ENCODE measurements at places on chromosomes 1 and 21.

- DNase-seq = no peak
Measured at GRCh38 chr1:16047791-16048475, 4.4 kb downstream of the CLCNKB start.

DNA sequence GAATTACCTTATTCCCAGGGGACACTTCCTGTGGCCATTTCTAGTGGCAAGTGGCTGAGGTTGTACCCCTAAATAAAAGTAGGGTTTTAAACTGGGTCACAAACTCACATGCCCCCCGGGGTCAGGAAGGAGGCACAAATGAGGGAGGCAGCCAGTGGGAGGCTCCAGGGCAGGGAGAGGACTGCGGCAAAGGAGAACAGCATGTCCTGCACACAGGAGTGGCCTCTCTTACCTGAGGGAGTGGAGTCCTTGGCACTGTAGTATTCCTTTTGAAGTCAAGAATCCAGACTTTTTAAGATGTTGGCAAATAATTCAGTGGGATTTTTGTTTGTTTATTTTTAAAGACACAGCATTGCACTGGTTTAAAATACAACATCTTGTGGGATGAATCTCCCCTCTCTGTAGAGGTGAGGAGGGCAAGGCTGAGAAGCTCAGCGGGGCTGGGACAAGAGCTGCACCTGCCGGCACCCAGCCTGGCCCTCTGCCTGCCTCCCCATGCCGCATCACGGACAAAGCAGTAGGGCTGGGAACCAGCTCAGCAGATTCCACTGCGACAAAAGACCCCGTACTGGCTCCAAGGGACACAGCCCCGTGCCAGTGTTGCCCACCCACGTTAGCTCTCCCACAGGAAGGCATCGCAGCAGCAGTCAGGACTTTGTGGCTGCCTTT, 22.2 kb downstream of the SPSB1 start:
- no peak for DNase-seq

DNA sequence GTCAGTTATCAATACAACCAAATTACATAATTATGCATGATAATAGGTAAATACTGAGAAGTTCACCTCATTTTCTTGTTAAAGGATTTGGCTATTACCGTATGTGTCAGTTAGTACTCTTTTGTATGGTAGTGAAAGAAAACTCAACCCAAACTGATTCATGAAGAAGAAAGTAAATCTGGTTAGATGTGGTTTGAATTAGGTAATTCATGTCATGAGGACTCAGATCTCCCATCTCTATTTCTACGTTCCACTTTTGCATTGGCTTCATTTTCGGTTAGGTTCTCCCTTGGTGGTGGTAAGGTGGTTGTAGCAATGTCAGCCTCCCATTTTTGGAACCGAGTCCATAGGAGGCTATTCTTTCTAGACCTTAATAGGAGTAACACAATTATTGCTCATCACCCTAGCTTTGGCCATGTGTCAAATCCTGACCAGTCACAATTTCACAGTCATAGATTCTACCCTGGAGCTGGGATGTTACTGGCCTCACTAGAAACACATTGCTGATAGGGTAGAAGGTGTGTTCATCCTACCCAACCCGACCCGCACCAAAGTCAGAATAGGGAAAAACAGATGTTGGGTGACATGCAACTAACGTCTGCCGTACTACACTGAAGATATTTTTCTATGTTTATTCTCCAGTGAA, 97.6 kb downstream of the OSBPL9 start:
- DNase-seq = no peak

- no peak for DNase-seq
Measured at GRCh38 chr1:210828996-210829596, 304.9 kb downstream of the KCNH1 start.

DNA sequence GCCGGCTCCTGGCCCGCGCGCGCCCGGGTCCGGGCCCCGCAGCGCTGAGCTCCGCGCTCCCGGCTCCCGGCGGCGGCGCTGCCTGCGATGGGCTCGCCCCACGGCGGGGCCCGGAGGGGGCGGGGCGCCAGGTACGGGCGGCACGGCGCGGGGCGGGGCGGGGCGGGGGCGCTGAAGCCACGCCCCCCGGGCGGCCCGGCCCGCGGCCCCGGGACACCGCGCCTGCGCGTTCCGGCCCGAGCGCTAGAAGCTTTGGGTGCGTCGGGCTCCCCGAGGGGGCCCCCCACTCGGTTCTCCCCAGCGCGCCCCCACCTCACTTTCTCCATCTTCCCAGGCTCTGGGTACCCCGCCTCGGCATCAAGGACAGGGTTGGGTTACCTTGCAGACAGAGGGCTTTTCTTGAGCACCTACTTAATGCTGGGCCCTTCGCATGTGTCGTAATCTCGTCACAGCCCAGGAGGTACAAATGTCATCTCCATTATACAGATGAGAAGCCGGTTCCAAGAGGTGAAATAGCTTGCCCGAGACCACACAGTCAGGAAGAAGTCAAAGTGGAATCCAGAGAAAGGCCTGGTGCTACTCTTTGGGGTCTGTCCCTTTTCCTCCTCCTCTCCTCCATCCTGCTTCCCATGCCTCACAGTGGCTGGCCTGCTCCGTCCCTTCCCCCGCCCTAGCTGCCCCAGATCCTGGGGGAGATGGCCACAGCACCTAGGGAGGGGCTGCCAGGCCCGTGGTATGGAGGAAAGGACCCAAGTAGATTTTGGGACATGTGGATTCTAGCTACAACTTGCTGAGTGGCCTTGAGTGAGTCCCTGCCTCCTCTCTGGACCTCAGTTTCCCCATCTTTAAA, 46.5 kb downstream of the RAP1GAP start:
- peak; percentile 21 for DNase-seq

GRCh38 chr1:182677397-182678098, 6.8 kb downstream of the RGS8 start:
- no peak for DNase-seq

DNA sequence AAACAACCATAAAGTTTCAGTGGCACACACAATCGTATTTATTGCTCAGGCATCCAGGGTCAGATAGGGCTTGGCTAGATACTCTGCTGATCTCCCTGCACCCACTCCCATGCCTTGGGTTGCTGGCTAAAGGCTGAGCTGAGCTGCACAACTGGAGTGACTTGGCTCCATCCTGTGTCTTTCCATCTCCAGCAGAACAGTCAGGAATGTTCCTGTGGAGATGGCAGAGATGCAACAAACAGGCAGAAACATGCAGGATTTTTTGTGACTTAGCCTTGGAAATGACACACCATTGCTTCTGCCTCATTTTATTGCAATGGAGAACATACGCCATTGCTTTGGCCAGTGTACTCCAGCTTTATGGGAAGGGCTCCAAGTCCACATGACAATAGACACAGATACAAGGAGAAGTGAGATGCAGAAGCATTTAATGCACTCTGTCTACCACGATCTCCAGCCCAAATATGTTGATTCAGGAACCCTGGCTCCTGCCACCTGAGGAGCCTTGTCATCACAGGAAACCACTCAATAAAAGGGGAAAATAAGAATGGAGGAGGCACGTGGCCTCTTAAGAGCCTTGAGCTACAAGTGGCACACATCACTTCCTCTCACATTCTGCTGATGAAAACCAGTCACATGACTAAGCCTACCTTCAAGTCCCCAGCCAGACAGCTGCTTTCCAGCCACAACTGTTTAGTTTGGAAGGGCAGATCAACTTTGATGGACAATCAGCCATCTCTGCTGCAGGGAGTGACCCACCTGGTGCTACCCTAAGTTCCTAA, 10.1 kb upstream of the GUCA2B start:
- DNase-seq = no peak

- no peak for DNase-seq
Measured at GRCh38 chr1:64755361-64755760, 10.5 kb downstream of the RAVER2 start.

GRCh38 chr21:26832546-26832945, 12.7 kb downstream of the ADAMTS1 start:
- no peak for DNase-seq

GRCh38 chr1:201891451-201892045, 2.9 kb downstream of the SHISA4 start:
- no peak for DNase-seq

- no peak for DNase-seq
Measured at GRCh38 chr1:114691061-114691460, 4.3 kb downstream of the AMPD1 start.

DNA sequence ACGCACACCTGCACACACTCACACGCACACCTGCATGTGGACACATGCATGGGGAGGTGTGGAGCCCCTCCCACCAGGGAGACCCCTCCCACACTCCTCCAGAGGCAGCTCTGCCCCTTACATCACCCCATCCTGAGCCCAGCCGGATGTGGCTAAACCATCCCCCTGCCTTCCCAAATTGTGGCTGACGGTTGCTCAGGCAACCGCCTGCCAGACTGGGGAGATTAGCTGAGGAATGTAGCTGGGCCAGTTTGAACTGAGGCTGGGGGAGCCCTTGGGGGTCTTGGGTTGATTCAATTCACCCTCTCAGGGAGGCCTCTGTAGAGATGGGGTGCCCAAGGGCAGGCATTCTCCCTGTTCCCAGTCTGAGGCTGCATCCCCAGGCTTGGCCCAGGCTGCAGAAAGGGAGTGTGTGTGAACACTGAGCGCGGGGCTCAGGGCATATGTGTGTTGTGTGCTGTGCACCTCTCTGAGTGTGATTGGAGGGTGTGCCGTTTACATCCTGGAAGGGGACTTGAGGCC, 12.9 kb downstream of the PTPRU start:
- no peak for DNase-seq

GRCh38 chr1:232194424-232194823, 435.5 kb downstream of the SIPA1L2 start:
- no peak for DNase-seq

- no peak for DNase-seq
Measured at GRCh38 chr1:30478799-30479563, 244.4 kb downstream of the MATN1 start.

- DNase-seq = no peak
Measured at GRCh38 chr21:32198384-32198783, 80.5 kb downstream of the MIS18A start.

GRCh38 chr1:37867784-37868183, 8.4 kb upstream of the MTF1 start:
- no peak for DNase-seq

DNA sequence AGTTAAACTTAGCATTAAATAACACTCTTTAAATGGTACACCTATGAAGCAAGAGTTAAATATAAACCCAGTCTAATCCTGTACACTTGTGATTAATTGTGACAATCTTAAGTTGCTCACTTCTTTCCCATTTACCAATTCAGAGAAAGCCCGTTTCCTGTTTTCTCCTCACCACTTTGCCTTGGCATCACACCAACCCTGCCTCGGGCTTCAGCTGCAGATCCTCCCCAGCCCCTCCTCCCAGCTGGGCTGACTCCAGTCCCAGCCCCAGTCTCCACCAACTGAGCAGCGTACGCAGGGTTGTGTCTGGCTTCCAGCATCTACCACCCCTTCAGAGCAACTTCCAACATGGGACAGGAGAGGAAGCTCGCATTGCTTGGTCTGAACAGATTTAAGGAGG, 4.1 kb downstream of the PYCR2 start:
- no peak for DNase-seq

DNA sequence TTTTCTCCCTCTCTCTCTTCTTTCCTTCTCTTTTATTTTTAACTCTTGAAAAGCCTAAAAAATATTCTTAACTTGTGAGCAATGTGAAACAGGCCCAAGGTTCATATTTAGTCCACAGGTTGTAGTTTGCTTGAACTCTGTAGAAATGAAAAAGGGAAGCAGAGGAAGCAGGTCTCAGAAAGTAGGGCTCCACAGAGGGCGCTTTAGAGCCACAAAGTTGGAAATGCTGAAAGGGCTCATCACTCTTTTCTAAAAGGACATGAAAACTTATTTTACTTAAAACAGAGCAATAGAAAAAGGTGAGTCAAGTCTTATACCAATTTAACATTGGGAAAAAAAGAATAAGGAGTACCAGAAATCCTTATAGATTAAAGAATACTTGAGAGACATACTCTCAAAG, 247.0 kb downstream of the USP25 start:
- DNase-seq = no peak

- DNase-seq = no peak
Measured at GRCh38 chr1:198776602-198777029, 137.8 kb downstream of the PTPRC start.

GRCh38 chr1:3029481-3029961, 8.3 kb downstream of the ACTRT2 start:
- no peak for DNase-seq

GRCh38 chr21:36557316-36557715, 77.4 kb upstream of the CLDN14 start:
- no peak for DNase-seq

DNA sequence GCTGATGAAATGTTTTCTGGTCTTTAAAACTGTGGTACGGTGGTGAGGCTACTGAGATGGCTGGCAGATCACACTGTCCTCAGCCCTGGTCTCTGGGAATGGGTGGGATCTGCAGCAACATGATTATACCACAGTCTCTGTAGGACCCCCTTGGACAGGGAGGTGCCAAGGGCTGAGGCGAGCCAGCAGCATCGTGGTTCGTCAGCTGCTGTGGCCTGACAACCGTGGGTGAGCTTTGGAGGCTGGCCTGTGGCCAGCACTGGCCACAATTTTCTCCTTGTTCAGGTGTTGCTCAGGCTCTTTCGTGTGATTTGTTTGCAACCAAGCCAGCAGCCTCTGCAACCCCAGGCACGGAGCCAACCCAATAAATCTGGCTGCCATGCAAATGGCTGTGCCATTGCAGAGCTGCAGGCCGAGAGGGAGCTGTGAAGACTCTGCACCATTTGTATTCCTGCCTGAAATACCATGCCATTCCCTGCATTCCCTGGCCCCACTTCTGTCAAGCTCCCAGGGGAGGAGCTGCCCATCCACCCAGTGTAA, 70.9 kb downstream of the PCP4 start:
- DNase-seq = no peak

DNA sequence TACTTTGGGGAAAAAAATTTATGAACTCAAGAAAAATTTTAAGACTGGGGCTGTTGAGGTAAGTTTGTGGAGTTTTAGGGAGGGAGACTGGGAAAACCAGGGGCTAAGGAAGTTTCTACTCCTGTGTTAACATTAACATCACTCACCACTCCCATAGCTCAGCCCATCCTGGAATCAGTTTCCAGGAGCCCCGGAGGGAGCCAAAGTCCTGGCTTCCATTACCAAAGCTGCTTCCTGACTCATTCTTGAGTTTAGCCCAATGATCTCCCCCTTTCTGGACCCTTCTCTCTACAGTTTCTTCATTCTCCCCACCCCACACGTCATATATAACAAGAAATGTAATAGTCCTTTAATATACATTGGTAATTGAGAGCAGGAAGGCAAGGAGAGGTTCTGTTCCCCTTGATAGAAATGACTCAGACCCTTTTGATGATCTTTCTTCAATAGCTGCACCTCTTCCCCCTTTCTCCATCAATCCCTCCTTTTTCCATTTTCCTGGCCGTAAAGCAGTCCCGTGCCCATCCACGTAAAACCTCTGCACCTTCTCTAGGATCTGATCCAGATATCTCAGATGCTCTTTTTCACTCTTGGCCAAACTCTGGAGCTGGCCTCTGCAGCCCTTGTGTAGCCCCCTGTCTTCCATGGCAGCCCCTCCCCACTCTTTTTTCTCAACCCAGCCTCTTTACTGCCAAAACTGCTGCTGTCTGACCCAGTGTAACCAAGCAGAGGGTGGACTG, 4.6 kb upstream of the PIAS3 start:
- no peak for DNase-seq

All from stimulated activated CD4-positive, alpha-beta T cell treated with anti-CD3 and anti-CD28 coated beads, TNF-alpha, amount 100 ng/mL, for 4 hours (primary cell).